ENCODE measurements at places on chromosomes 1 and 21.

DNA sequence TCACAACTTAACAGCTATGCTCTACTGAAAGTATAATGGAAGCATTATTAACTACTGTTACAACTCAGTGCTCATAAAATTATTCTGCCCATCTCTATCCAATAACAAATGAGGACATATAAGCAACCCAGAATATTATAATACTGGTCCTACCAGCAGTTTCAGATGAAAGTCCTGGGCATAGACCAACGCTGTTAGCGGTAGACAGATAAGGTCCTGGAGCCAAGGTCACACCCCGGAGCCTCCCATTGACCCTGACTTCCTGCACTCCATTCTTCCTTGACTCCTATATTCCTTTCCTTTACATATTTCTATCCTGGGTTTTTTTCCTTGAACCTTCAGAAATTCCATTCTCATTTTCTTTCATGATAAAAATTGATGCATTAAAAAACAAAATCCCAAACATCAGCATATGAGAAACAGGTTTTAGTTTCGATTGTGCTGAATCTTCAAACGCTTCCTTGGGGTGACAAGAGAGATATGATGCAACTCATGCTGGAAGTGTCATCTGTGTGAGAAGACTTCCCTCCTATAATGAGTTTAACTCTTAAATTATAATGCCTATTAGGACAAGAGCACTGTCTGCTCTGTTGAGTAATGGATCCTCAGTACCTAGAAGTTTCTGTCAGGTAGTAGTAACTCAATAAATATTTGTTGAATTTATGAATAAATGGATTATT lies 831.1 kb downstream of the LRRIQ3 start:
- no peak for DNase-seq

- DNase-seq: no peak
Measured at GRCh38 chr1:88189525-88189924, 494.5 kb upstream of the PKN2 start.

DNA sequence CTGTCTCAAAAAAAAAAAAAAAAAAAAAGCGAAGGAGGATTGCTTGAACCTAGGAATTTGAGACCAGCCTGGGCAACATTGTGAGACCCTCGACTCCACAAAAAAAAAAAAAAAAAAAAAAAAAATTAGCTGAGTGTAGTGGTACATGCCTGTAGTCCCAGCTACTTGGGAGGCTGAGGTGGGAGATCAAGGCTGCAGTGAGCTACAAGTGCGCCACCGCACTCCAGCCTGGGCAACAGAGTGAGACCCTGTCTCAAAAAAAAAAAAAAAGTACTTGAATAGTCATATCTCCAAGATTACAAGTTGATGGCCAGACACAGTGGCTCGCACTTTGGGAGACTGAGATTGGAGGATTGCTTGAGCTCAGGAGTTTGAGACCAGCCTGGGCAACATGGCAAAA lies 27.4 kb downstream of the ENO1 start:
- DNase-seq: no peak

DNA sequence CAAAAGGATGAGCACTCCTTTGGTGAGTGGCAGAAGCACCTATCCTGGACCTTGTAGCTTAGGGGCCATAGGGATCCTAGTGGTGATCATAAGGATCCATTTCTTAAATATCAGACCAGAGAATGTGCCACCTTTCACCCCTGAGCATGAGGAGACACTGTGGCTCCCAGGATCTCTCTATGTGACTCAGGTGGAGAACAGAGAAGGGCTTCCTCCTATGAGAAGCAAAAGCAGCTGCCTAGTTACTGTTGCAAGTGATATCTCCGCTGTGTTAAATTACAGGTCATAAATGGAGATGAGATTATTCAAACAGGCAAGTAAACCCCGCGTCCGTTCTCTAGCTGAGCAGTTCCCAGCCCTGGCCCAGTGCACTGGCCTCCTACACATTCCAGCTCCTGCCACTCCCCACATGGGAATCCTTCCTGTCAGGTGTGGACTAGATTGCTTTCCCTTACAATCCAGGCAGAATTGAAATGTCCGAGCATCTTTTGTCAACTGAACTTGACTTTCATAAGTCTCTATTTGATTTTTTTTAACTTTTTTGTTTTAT lies 26.3 kb downstream of the CLEC20A start:
- DNase-seq: no peak

GRCh38 chr1:248710305-248710900 lies 7.8 kb upstream of the OR14I1 start:
- no peak for DNase-seq

Measured in Karpas-422 (cell line).